ENCODE measurements at places on chromosomes 16 and 17.

- DNase-seq = no peak
Observed at GRCh38 chr17:39753514-39754160, 15.9 kb downstream of the GRB7 start.

- DNase-seq = no peak
Observed at GRCh38 chr17:3926860-3927627, 10.8 kb upstream of the P2RX1 start.

GRCh38 chr17:49523706-49524472, 28.8 kb downstream of the NGFR start:
- no peak for DNase-seq

DNA sequence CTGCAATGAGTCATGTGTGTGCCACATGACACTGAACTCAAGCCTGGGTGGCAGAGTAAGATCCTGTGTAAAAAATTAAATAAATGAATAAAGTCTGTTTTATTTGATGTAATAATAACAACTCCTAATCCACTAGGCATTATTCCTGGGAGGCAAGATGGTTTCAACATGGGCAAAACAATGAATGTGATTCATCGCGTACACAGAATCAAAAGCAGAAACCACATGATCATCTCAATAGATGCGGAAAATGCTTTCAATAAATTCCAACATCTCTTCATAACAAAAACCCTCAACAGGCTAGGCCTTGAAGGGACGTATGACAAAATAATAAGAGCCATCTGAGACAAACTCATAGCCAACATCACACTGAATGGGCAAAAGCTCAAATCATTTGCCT, 195.4 kb downstream of the CDH11 start:
- DNase-seq = no peak

GRCh38 chr16:86467490-86467889, 42.8 kb upstream of the FOXF1 start:
- DNase-seq = no peak

- DNase-seq = no peak
Observed at GRCh38 chr16:17798716-17799115, 328.0 kb upstream of the XYLT1 start.

GRCh38 chr16:77775911-77776909, 12.2 kb upstream of the VAT1L start:
- DNase-seq = no peak

- peak; percentile 42 for DNase-seq
Observed at GRCh38 chr17:34613064-34614019, 34.0 kb downstream of the TMEM132E start.

- DNase-seq = no peak
Observed at GRCh38 chr16:23124315-23124714, 24.9 kb downstream of the USP31 start.

GRCh38 chr17:78735832-78736525, 46.1 kb downstream of the CYTH1 start:
- DNase-seq = no peak

DNA sequence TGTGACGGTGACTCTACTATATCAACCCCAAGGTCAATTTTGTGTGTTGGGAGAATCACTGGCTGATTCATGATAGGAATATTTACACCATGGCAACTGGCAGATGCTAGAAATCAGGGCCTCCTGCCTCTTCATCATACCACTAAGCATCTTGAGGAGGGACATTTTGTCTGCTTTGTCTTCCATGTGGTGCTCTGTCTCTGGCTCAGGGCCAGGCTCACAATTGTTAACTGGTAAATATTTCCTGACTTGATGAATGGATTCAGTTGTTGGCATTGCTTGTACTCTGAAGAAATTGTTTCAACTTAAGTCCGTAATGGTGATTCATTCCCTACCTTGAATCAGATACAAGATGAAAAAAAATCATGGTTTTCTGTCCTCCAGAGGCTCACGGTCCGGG, 292.7 kb downstream of the HAPSTR1 start:
- DNase-seq = no peak

- DNase-seq = no peak
Observed at GRCh38 chr16:2528161-2529060, 2.8 kb downstream of the CEMP1 start.

GRCh38 chr16:89170346-89171215, 967 bp upstream of the CDH15 start:
- DNase-seq = no peak

GRCh38 chr17:57593739-57594462, 151.2 kb downstream of the CCDC182 start:
- no peak for DNase-seq

Data from HAP-1 (cell line).